ENCODE measurements at places on chromosomes 7 and 10.

DNA sequence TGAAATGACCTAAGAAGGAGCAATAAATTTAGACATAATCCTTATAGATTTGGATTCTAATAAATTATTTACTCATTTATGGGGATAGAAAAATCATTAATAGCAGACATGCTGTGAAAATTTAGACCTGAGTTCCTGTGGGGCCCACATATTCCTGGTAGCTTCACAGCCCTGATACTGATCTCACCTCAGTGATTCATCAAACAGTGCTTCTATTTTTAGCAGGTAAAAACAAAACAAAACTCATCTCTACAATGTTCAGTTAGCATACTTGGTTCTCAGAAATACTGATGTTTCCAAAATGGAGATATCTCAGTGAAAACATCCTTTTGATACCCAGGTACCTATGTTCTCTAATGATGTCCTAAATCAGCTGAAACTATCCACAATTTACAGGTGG lies 841.1 kb upstream of the SORCS1 start:
- DNase-seq, result no peak

- DNase-seq, result no peak
Measured at GRCh38 chr7:45456747-45457524, 117.2 kb upstream of the ADCY1 start.

DNA sequence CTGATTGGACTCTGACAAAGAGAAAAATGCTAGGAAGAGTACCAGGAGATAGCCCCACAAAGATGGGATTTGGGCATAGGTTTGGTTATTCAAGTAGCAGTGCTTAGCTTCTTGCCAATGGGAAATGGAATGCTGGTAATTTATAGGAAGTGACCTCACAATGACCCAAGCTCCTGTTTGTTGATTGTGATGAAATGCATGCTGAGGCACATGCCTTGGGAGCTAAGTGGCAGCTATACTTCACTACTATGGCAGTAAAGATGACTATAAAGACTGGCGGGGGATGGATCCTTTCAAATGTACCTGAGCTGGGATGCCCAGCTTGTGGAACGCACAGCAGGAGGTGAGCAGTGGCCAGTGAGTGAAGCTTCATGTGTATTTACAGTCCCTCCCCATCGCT lies 153.8 kb downstream of the ZNF22 start:
- no peak for DNase-seq

DNA sequence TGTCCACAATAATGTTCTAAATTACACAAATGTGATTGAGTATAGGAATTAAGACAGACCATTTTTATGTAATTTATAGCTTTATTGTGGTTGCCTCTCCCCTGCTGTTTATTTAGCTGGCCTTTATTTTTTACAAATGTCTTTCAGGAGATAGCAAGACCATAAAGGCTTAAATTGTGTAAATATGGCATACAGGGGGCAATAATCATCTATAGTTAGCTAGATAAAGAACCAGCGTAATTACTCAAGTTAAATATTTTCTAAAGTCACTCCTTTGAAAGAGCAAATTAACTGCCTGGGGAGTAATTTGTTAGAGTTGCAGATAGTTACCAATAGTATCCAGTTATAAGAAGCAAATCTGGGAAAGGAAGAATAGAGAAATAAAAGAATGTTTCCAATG lies at the start of gene MALRD1:
MALRD1 (plus strand) TSS at position 313 of the 400 bp plus-strand sequence. CDS start 138 bp downstream, outside the sequence.
- peak; percentile 23 for DNase-seq

DNA sequence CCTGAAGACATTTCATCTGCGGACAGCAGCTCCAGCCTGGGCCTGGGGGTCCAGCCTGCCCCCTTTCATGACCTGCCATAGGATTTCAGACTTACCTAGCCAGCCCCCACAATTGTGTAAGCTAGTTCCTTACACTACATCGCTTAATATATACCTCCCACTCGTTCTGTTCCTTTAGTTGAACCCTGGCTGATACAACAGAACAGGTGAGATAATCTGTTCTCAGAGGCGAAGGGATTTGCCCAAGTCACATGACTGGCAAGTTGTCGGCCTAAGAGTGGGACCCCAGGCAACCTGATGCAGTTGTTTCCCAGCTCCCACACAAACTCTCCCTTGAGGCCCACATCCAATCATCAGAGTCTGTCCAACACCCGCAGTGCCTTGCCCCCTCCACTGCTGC lies 168.2 kb downstream of the SH3PXD2A start:
- DNase-seq, result no peak

DNA sequence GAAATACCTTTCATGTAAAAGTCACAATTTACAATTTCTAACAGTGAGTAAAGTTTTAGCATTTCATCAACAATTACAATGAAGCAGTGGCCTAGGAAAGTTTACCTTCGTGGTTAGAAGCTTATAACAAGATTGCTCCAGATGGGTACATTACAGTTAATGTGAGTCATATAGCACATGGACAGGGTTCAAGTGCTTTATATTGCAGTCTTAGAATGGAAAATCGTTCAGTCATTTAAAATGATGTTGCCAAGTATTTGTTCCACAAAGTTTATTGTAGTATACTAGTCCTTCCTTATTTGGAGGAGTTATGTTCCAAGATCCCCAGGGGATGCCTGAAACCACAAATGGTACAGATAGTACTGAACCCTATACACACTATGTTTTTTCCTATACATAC lies 174.6 kb upstream of the TARP start:
- no peak for DNase-seq

GRCh38 chr7:74338366-74339108 lies 49.3 kb downstream of the CLIP2 start:
- no peak for DNase-seq

DNA sequence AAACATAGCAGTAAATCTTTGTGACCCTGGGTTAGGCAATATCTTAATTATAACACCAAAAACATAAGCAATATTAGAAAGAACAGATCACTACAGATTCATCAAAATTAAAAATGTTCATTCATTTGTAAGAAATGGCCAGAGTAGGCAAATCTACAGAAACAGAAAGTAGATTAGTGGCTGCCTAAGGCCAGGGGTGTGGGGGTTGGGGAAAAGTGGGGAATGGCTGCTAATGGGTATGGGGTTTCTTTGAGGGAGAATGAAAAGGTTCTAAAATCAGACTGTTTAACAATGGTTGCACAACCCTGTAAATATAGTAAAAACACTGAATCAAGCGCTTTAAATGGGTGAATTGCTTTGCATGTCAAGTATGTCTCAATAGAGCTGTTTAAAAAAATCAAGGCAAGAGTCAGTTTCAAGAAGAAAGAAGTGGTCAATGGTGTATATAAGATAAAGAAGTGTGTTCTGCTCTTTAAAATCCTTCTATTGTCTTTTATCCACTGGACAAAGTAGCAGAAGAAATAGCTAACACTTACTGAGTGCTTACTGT lies 42.6 kb downstream of the CDK6 start:
- DNase-seq, result peak; percentile 4
